ENCODE measurements at places on chromosomes 11 and 22. TPM values are rescaled to one million over a fixed set of nuclear protein-coding genes. Genes with fewer than 3 reads are reported as not detected.

Gene MMP1
- total RNA-seq, result 19.7 TPM

DNA sequence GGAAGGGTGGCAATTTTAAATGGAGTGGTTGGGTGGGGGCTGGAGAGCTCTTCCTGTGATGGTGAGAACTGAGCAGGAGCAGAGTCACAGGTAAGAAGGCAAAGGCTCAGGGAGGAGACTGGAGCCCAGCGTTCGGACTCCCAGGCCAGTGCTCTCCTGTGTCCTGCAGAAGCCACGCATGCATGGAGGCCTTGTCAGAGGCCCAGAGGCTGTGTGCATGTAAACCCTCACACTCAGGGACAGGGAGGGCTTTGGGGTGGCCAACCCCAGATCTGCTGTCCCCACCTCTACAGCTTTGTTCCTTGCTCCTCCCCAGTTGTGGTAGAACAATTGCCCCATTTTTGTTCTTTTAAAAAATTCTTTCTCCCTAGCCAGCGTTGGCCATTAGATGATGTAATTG, 130.4 kb upstream of the PARVA start:
- DNase-seq, result no peak

DNA sequence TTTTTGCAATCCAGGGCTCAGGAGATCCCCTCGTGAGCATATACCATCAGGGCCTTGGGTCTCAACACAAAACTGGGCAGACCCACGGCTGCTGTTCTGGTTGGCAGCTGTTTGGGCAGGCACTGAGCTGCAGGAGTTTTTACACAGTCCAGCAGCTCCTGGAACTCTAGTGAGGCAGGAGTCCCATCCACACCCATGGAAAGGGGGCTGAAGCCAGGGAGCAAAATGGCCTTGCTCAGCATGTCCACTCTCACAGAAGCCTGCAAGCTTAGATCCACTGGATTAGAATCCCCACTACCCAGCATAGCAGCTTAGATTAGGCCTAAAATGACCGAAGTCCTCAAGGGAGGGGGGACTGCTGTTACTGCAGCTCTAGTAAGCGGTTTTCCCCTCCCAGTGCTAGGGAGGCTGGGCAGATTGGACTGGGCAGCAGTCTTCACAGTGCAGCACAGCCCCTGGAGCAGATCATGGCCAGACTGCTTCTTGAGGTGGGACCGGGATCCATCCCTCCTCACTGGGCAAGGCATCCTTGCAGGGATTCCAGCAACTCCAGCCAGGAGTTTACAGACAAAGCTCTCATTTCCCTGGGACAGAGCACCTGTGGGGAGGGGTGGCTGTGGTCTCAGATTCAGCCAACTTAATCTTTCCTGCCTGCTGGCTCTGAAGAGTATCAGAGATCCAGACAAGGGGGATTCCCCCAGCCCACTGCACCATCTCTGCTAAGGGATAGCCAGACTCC, 36.4 kb upstream of the CARD16 start:
- no peak for DNase-seq

GRCh38 chr22:46052801-46053562, 76.0 kb upstream of the WNT7B start:
- peak; percentile 44 for DNase-seq

- peak; percentile 19 for DNase-seq
Measured at GRCh38 chr11:67504005-67504949, 886 bp downstream of the PITPNM1 start.

Gene MPEG1
- total RNA-seq, result not detected

DNA sequence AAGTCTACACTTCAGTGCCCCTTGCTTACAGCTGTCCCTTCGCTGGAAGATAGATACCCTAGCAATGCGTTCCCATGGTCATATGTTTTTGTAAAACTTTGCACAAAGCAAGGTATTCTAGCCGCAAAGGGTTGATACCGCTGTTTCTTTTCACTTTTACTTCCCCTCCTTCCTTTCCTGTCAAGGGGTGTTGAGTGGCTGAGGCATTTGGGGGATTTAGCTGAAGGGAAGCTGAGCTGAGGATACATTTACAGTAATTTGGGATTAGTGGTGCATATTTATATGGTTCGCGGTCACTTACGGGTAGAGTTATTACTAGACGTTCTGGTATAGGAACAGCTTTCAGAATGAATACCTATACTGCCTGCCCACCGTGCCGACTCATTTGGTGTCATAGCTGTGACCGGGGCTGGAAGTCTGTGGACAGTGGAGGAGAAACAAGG, 86.9 kb upstream of the WNT11 start:
- no peak for DNase-seq

Gene CNIH2
- 0.72 TPM for total RNA-seq

GRCh38 chr11:8329336-8329735, 65.7 kb upstream of the LMO1 start:
- no peak for DNase-seq

DNA sequence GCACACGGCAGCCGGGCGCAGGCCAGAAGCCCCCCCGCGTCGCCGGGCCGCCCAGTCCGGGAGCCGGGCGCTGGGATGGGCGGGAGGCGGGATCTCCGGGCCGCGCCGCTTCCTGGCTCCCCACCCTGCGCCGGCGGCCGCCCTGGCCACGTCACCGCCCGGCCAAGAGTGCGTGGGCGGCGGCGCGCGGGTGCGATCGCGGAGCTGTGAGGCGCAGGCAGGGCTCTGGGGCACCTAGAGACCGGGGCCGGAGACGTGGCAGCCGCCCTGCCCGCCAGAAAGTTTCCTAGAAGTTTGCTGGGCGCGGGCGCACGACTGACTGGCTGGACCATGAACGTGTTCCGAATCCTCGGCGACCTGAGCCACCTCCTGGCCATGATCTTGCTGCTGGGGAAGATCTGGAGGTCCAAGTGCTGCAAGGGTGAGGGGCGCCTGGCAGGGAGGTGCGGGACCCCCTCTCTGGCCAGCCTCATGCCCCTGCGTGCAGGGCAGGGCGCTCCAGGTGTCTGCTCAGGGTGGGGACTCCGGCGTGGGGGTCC, at the start of gene KDELR3:
KDELR3 (plus strand) TSS at position 193 of the 539 bp plus-strand sequence; CDS start at position 331, 138 bp downstream.
- DNase-seq, result no peak

Gene FAM118A
- 20.8 TPM for total RNA-seq

Gene FAM168A
- total RNA-seq, result 22.3 TPM

- no peak for DNase-seq
Measured at GRCh38 chr11:5666402-5666793, 18.5 kb downstream of the TRIM5 start.

Measured in A172 (cell line).